HL-60 (cell line): ENCODE measurements at places on chromosomes 7 and 10.

GRCh38 chr7:54260941-54261371, 281.2 kb upstream of the VSTM2A start:
- DNase-seq: no peak

DNA sequence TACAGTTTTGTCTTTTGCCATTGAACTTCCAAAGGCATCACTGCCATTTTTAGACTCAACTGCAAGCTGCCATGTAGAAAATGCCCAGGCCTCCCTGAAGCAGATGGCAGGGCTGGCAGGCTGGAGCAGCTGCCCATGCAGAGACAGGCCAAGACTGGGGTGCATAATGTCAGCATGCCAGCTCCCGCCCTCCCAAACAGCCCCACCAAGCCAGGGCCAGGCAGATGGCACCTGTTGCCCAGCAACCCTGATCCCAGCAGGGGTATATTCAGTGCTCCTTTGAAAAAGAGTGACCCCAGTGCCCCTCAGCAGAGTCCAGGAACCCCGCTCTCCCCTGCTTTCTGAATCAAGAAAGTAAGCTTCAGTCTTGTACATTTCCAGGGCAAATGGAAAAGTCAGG, 32.6 kb downstream of the VSTM4 start:
- DNase-seq: no peak

GRCh38 chr10:128064108-128064969, 61.9 kb downstream of the MKI67 start:
- peak; percentile 91 for DNase-seq

DNA sequence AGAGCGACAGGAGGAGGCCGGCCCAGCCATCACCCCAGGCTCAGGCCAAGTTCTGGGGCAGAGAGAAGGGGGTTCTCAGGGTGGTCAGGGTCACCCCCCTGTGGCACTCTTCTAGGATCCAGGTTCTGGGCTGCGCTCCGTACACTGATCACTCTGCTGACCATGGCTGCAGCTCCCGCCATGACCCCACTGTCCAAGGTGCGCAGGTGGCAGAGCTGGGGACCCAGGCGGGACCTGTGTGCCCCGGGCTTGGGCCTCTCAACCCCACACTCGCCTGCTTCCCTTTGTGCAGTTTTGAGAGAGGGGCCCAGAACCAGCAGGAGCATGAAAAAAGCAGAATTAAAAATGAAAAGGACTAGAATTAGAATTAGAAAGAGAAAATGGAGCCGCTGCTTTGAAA, 227.1 kb downstream of the FANK1 start:
- no peak for DNase-seq

DNA sequence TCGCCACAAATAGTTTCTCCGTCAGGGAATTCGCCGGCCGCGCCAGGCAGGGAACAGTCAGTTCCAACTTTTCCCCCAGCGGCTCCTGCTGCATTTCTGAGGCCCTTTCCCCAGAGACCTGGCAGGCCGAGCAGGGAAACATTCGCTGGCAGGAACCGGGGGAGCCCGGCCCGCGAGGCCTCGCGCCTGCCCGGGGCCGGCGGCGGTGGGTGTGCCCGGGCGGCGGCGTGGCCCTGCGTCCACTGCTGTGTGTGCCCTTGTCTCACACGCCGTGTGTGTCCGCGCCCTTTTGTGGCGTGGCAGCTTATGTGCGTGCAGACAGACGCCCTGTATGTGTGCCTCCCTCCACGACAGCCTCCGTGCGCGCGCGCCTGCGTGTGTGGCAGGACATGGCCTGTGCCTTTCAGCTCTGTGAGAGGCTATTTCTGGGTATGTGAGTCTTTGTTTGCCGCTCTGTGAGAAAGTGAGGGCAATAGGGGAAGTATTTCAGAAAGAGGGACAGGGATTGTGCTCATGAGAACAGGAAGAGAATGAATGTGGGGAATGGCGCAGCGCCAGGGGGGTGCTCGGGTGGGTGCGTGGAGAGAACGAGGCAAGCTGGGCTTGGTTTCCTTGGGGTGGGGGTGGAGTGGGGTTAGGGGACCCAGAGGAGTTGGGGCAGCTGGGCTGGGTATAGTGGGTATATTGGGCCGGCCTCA, 689 bp upstream of the SMARCD3 start:
- peak; percentile 64 for DNase-seq

GRCh38 chr10:78433076-78433595, 399.5 kb downstream of the RPS24 start:
- DNase-seq: no peak

DNA sequence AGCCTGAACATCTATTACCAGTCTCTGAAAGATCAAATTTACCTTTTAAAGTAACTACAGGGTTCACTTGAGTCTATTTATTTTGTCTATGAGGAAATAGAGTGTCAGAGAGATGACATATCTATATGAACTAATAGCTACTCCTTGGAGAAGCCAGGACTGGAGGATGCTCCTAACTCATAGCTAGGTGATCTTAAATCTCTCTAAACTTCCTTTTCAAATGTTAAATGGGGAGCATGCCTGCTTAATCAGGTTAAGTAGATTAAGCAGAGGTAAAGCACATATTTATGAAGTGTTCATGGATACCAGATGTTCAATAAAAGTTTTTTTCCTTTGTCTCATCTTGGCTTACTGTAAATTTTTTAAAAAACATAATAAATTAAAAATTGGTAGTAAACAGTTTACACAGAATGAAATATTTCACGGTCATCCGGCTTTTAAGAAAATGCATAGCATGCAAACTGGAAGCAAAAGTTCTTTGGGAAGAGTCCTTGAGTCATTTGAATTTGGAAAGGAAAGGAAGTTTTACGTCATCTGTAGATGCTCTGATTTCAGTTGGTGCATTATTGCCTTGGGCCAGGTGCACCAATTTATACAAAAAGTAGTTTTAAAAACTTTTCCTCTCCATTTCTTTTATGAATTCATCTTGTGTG, 155.1 kb downstream of the BICC1 start:
- no peak for DNase-seq

DNA sequence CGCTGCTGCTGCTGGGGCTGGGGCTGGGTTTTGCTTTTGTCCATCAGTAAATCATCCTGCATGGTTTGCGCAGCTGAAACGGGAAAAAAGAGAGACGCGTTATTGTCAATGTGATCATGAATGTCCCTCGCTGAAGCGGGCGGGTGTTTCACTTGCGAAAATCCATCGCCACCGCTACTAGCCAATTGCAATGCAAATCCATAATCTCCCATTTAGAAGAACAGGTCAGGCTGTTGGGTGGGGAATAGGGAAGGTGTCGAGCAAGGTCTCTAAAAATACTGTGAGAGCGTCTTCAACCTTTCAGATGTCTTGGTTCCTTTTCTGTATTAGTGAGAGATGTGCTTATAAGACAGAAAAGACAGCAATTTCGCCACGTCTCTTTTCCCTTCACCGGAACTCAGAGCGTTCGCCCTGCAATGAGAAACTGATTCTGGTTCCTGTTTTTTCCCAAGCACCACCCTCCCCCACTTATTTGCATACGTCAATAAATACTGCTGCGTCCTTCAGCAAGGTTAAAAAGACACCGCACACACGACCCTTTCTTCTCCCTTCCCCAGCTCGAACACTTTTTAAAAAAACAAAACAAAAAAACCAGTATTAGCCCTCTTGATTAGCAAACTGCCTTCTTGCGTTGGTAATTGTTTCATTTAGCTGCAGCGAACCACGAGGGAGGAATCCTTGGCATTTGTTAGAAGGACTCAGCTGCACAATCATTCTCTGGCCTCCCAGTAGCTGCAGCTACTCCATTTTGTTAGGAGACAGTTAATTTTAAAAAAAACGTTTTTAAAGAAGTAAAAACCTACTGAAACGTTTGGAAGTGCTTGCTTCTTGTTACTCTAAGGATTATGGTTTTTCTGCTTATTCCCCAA, 50.4 kb downstream of the CPEB3 start:
- DNase-seq: peak; percentile 90

DNA sequence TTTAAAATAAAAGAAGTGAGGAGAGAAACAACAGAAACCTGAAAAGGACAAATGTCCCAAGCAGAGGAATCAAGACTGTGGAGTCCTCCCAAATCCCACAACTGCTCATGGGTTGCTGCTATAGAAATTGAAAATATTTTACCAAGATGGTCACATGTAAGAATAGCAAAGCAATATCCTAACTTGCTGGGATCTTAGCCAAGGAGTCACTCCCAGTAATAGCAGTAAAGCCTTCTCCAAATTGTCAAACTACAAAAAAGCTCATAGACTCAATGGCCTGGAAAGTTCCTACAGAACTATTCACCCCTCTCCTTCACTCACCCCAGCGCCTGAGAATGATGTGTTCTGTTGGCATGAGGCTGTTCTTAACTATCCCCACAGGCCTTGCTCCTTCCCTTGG, 186.5 kb downstream of the ELMO1 start:
- DNase-seq: no peak

DNA sequence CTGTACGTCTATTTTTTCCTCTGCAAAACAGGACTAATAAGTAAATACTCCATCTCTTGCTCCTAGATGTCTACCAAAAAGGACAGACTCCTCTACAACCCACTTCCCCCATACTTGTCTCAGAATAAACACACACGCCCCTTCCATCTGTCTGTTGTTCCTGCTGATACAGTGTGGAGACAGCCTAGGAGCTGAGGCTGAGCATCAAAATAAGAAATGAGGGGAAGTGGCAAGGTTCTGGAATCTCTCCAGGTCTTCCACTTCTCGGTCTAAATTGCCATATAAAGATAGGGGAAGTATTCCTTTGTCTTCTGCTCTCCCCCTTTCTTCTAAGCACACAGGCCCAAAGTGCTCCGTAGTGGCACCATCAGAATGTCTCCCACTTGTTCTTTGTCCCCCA, 30.8 kb upstream of the VSIR start:
- peak; percentile 73 for DNase-seq

DNA sequence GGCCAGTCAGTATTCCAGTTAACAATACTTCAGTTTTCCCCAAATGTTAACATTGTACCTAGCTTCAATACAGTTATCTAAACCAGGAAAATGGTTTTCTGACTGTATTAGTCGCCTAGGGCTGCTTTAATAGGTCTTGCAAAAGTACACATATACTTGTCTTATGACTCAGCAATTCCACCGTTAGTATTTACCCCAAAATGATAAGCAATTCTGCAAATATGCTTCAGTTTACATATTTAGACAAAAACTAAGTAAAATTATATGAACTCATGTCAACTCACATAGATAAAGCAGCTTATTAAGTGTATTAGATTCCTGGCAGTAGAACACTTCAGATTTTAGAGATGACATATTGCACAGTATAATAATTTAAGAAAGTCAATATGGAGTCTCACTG, 363.3 kb downstream of the ARL4A start:
- no peak for DNase-seq
